Lung microvascular endothelial cell (primary cell): ENCODE measurements at places on chromosomes 2 and 18. TPM values are rescaled to one million over a fixed set of nuclear protein-coding genes. Genes with fewer than 3 reads are reported as not detected.
A peak's percentile ranks its signal among the peaks of the same experiment; 100 is the strongest.

POTEC gene
- not detected in 2 replicates for total RNA-seq

DLX1 gene
- total RNA-seq: not detected in 2 replicates

DNAH7 gene
- total RNA-seq: under 0.01 TPM in 1 of 2 replicates, not detected in the other

DPP4 gene
- total RNA-seq: 49.5 and 79.6 TPM in 2 replicates

CHST10 gene
- total RNA-seq: 6.5 and 7.6 TPM in 2 replicates

IFIH1 gene
- total RNA-seq: 4.1 and 6.3 TPM in 2 replicates

C1QL2 gene
- not detected in 2 replicates for total RNA-seq

TLX2 gene
- not detected in 2 replicates for total RNA-seq

TBR1 gene
- under 0.01 TPM in 1 of 2 replicates, not detected in the other for total RNA-seq

MYO3B gene
- not detected in 2 replicates for total RNA-seq

DNA sequence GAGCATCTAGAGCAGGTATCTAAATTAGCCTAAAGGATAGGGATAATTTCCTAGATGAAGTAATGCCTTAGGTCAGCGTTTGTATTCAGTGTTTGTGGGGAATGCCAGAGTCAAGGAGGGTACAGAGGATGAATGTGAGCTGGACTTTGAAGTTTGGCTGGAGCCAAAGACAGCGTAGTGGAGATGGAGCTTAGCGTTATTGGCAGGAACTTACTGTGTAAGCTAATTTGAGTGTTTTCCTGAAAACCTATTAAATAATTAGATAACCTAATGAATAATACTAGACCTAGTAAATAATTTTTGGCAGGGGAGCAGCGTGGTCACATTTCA lies 4.2 kb downstream of the RNF138 start:
- DNase-seq: no peak

DNA sequence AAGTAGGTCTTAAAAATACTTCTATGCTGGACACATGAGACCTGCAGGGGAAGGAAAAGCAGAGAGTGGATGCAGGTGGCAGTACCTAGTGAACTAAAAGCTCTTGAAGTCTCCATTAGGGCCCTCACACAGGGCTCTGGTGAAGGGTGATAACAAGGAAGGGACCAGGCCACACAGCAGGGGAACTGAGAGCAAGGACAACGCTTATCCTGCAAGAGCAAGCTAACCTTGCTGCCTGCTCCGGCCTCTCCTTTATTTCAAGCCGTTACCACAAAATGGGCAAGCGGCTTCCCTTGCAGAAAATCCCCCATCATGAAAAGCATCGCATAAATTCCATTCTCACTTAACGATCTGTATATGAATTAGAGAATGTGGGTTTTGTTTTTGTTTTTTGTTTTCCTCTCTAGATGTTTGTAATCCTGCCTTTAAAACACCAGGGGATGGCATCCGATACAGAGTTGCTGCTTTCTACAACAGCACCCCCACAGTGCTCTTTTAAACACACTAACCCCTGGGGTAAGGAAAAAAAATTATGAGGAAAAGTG lies 64.5 kb downstream of the CACNB4 start:
- no peak for DNase-seq

DNA sequence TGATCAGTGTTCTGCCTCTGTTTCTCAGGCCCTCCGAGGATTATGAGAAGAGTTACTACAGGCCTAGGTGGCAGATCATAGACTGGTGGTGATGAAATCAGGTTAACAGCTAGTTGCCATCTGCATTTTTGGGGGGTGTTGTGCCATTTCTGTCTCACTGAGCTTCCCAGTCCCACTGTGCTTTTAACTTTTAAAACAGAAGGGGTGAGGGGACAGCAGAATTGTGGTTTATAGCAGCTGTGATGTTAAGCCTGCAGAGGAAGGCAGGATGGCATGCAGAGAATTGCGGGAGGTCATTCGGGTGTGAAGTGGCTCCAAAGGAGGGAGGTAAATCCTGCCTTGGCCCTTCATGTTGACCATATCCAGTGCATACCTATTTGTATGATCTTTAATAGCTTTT lies 5.0 kb downstream of the CAB39 start:
- DNase-seq: no peak

GRCh38 chr2:43144263-43144662 lies 82.1 kb downstream of the ZFP36L2 start:
- no peak for DNase-seq

- DNase-seq: peak; percentile 23
Observed at GRCh38 chr2:15751477-15751876, 159.8 kb downstream of the DDX1 start.

DNA sequence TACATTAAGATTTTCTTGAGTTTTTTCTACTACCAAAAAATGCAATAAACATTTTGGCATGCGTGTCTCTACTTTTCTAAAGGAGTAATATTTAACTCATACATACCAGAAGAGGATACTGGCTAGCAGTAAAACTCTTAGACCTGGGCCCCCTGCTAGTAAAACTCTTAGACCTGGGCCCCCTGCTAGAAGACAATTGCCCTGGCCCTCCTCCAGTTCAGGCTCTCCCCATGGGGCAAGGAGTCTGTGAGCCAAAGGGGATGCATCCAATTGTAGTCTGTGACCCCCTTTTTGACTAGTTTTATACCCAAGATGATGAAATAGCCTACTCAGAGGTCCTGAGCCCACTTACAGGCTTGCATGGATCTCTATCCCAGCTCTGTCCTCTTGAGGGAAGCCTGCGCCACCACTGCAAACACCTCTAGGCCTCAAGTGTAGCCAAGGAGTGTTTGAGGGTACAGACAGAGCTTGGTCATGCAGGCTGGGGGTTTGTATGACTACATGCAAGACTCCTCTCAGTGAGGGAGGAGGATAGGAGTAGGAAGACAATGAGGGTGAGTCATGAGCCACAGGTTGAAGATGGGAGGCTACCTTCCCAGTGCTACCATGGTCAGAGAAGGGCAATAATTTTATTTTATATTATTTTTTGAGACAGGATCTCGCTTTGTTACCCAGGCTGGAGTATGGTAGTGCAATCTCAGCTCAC lies 45.2 kb upstream of the PGAP1 start:
- DNase-seq: no peak

GRCh38 chr2:121529439-121530211 lies 1.1 kb upstream of the RNU4ATAC start:
- peak; percentile 66 for DNase-seq

- no peak for DNase-seq
Observed at GRCh38 chr18:27411911-27412310, 226.8 kb upstream of the CHST9 start.

- DNase-seq: no peak
Observed at GRCh38 chr2:7348761-7349160, 431.5 kb downstream of the RNF144A start.

DNA sequence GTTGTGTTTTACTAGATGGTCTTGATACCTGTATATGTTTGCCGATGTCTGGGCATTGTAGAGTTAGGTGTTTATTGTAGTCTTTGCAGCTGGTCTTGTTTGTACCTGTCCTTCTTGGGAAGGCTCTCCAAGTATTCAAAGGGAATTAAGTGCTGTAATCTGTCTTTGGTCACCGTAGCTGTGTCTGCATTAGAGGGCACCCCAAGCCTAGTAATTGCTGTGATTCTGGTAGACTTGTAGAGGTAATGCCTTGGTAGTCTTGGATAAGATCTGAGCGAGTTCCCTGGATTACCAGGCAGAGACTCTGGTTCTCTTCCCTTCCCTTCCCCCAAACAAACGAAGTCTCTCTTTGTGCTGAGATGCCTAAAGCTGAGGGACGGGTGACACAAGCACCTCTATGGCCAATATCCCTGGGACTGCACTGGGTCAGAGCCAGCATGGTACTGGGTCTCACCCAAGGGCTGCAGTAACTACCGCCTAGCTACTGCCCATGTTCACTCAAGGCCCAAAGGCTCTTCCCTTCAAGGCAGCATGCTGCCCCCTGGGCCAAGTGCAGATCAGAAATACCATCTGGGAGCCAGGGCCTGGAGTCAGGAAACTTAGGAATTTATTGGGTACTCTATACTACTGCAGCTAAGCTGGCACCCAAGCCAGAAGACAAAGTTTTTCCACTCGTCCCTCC lies 27.1 kb downstream of the STPG4 start:
- no peak for DNase-seq
